ENCODE measurements at places on chromosomes 5 and 9. TPM values are rescaled to one million over a fixed set of nuclear protein-coding genes. Genes with fewer than 3 reads are reported as not detected.
A peak's percentile ranks its signal among the peaks of the same experiment; 100 is the strongest.

Gene EIF4E1B
- not detected for total RNA-seq

DNA sequence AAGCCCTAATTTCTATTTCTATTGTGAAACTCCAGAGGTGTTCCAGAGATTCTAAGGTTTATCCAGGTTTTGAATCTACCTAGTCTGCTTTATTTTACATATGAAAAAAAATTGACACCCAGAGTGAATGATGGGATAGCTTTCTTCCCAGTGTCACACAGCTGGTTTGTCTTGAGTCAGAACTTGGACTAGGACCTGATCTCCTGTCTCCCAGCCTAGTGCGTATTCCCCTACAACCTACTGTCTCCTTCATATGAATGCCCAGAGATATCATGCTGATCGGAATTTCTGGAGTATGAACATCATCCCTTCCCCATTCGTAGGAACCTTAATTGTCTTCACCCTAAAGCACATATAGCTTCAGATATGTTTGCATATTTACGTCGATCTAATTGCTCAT lies 524.2 kb downstream of the SPATA31D1 start:
- no peak for DNase-seq

- no peak for DNase-seq
Observed at GRCh38 chr9:89564346-89564878, 40.4 kb upstream of the GADD45G start.

DNA sequence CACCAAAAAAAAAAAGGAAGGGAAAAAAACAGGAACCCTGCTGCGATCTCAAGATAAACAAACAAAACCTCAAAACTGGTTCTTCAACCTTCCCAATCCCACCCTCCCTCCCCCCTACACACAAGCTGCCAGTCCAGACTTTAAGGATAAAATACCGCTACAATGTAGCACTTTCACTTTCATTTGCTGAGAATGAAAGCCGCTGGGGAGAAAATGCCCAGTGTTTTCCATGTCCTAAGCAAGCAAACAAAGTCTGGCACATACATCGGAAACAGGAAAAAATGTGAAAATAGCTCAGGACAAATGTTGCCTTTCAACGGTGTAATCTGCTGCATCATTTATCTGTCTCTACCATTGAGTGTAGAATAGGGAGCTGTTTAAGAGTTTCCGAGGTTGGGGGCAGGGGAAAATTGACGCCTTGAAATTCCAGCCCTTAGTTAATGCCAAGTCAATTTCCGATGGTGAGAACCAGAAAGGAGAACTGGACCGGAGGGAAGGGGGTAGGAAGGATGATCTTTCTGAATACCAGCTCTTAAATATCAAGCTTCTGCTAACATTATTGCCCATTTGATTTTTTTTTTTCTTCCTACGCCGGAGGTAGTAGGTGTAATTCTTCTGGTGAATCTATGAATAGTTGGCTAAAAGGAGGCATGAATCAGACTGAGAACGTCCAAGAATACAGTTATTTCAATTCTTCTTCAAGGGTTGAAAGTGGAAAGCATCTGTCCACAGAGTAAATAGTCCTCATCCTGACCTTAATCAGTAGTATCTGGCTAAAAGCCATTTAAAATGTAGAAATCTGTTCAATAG lies 1.2 kb upstream of the ADAMTS6 start:
- peak; percentile 41 for DNase-seq

DNA sequence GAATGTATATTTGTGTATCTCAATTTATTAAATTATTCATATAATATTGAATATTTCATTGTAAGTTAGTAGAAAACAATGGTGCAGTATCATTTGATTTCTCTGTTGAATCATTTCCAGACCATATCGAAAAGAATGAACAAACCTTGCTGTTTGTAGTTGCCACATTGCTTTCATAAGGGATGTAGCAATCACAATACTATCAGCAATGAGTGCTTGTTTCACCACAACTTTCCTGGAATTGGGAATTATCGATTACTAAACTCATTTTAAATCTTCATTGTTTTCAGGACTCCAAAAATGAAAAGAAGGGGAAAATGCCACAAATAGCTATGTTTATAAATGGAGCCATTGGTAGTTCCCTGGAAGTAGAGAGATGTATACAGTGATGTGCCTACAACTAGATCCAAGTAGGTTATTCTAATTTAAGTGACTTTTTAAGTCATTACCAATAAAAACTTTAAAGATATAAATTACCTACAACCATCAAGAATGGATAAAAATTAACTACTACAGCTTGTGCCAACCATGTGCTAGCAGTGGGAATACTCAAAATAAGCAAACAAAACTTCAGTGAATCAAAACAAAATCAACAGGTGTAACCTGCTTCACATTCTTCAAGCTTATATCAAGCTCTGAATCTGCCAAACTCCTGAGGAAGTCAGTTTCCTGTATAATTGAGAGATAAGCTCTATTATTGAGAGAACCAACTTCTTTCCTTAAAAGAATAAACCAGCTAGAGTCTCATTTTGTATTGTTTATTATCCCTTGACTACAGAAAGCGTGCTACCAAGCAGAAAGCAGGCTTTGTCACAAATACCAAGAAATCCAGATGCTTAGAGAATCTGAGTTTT lies 358.6 kb downstream of the ADGRV1 start:
- DNase-seq, result no peak
